ENCODE measurements at places on chromosomes 16 and 17. TPM values are rescaled to one million over a fixed set of nuclear protein-coding genes. Genes with fewer than 3 reads are reported as not detected.

Gene RUNDC3A
- total RNA-seq = not detected

Gene HIC1
- total RNA-seq = 97.0 TPM

Gene GPR179
- not detected for total RNA-seq

Gene NPIPA2
- total RNA-seq = not detected

Gene SGCA
- total RNA-seq = 0.32 TPM

Gene C17orf50
- not detected for total RNA-seq

Gene SEPTIN12
- total RNA-seq = not detected

Gene RNF43
- total RNA-seq = 0.16 TPM

Gene GEMIN4
- 19.6 TPM for total RNA-seq

Gene EPX
- total RNA-seq = not detected

Gene UTP18
- 41.2 TPM for total RNA-seq

Gene ABCA3
- total RNA-seq = 0.13 TPM

Gene IKZF3
- not detected for total RNA-seq

Gene RPH3AL
- total RNA-seq = 0.80 TPM

Gene CTRB2
- total RNA-seq = not detected

Gene ADCY7
- 15.4 TPM for total RNA-seq

Gene RAMP2
- 0.78 TPM for total RNA-seq

Gene COL1A1
- total RNA-seq = 2,527 TPM

Gene SLC6A2
- total RNA-seq = not detected

Gene MT1E
- total RNA-seq = 593 TPM

Gene PYDC1
- total RNA-seq = not detected

Gene TRPV2
- 16.9 TPM for total RNA-seq

Gene MAF
- 2.5 TPM for total RNA-seq

Gene ZDHHC1
- total RNA-seq = 9.7 TPM

Gene TBC1D3K
- total RNA-seq = not detected

Gene SYNGR3
- total RNA-seq = 7.6 TPM

Gene CLEC19A
- total RNA-seq = not detected

Gene GPRC5B
- total RNA-seq = 37.1 TPM

Gene PRR35
- total RNA-seq = not detected

Gene SOX8
- total RNA-seq = 0.88 TPM

Gene TNFAIP1
- total RNA-seq = 21.0 TPM

Gene CTF1
- total RNA-seq = 3.4 TPM

Gene PITPNM3
- total RNA-seq = 1.6 TPM

Gene NEUROD2
- total RNA-seq = not detected

Gene CNGB1
- total RNA-seq = not detected

Gene CEP131
- total RNA-seq = 9.1 TPM

Gene SHISA9
- not detected for total RNA-seq

Gene CIBAR2
- total RNA-seq = not detected

Gene GAS7
- 2.1 TPM for total RNA-seq

Gene TM4SF5
- total RNA-seq = not detected

Gene MYO15A
- total RNA-seq = 0.26 TPM

Gene CACNG3
- not detected for total RNA-seq

Gene MYLK3
- 0.13 TPM for total RNA-seq

Gene CNP
- total RNA-seq = 58.9 TPM
